Psoas muscle (tissue), 8 donors: ENCODE measurements at places on chromosomes 16 and 17. TPM values are rescaled to one million over a fixed set of nuclear protein-coding genes. Genes with fewer than 3 reads are reported as not detected.
A peak's percentile ranks its signal among the peaks of the same experiment; 100 is the strongest.

HOXB1 gene
- not detected for total RNA-seq

MAF gene
- 39.4 TPM for total RNA-seq

ARL5C gene
- total RNA-seq = 0.15 TPM

DNA sequence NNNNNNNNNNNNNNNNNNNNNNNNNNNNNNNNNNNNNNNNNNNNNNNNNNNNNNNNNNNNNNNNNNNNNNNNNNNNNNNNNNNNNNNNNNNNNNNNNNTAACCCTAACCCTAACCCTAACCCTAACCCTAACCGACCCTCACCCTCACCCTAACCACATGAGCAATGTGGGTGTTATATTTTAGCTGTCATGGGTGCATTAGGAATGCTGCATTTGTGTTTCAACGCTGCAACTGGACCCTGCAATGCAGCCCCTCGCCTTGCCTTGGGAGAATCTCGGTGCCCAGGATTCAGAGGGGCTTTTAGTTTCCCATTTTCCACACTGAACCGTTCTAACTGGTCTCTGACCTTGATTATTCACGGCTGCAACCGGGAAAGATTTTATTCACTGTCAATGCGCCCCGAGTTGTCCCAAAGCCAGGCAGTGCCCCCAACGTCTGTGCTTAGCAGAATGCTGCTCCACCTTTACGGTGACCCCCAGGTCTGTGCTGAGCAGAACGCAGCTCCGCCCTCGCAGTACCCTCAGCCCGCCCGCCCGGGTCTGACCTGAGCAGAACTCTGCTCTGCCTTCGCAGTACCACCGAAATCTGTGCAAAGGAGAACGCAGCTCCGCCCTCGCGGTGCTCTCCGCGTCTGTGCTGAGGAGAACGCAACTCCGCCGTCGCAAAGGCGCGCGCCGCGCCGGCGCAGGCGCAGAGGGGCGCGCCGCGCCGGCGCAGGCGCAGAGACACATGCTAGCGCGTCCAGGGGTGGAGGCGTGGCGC is 43.3 kb downstream of the POLR3K start:
- no peaks in the 10 kb centered on the region for H3K4me1 ChIP-seq
- no peak for DNase-seq
- no peaks in the 10 kb centered on the region for H3K27me3 ChIP-seq
- no peak overlapping the region for H3K27ac ChIP-seq
- no peaks in the 10 kb centered on the region for H3K36me3 ChIP-seq

DNA sequence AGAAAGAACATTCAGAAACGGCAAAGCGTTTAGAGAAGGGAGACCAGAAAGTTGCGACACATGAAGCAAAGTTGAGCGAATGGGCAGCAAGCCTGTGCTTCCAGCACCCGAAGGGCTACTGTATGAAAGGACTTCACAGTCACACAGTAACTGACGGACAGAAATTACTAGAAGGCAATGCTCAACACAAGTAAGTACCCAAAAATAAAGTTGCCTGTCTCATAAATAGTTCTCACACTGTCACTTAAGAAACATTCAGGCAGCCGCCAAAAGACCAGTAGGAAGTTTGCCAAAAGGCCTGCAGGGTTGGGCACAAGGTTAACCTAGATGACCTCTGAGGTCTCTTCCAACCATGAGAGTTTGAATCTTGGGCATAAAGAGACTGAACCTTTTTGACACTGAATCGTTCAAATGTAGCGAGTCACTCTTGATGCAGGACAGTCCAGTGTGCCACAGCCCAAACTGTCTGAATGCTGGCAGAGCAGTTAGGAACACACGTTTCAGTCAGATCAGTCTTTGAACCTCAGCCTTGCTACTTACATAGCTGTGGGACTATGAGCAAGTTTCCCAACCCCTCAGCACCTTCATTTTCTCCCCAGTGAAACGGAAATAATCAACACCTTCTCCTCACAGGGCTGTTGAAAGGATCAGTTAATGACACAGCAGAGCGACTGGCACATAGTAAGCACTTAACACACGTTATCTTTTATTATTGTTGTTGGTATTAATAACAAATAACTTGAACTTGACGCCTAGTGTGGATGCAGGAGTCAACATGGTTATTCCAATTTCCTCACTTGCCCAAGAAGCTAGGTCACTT is 10.4 kb downstream of the NCBP3 start:
- peaks cover 24% of the 10 kb centered on the region for H3K4me1 ChIP-seq
- H3K36me3 ChIP-seq = peaks cover 46% of the 10 kb centered on the region
- H3K27me3 ChIP-seq = no peaks in the 10 kb centered on the region
- peak overlapping the region; percentile 84 for H3K27ac ChIP-seq
- DNase-seq = no peak
- H3K4me3 ChIP-seq = peak overlapping the region; percentile 3

GRCh38 chr17:29151567-29151966 is 28.6 kb downstream of the MYO18A start:
- no peaks in the 10 kb centered on the region for H3K36me3 ChIP-seq
- no peak overlapping the region for H3K27ac ChIP-seq
- DNase-seq = no peak
- peaks cover 36% of the 10 kb centered on the region for H3K4me1 ChIP-seq
- H3K27me3 ChIP-seq = no peaks in the 10 kb centered on the region
- H3K4me3 ChIP-seq = no peak overlapping the region

GRCh38 chr16:52265446-52265861 is 281.5 kb downstream of the TOX3 start:
- H3K4me1 ChIP-seq = no peaks in the 10 kb centered on the region
- no peak overlapping the region for H3K4me3 ChIP-seq
- H3K27me3 ChIP-seq = no peaks in the 10 kb centered on the region
- H3K36me3 ChIP-seq = no peaks in the 10 kb centered on the region
- no peak for DNase-seq

GRCh38 chr17:82092995-82093751 is 4.9 kb downstream of the FASN start:
- peaks cover 6% of the 10 kb centered on the region for H3K4me1 ChIP-seq
- DNase-seq = no peak
- no peaks in the 10 kb centered on the region for H3K27me3 ChIP-seq
- H3K4me3 ChIP-seq = no peak overlapping the region

DNA sequence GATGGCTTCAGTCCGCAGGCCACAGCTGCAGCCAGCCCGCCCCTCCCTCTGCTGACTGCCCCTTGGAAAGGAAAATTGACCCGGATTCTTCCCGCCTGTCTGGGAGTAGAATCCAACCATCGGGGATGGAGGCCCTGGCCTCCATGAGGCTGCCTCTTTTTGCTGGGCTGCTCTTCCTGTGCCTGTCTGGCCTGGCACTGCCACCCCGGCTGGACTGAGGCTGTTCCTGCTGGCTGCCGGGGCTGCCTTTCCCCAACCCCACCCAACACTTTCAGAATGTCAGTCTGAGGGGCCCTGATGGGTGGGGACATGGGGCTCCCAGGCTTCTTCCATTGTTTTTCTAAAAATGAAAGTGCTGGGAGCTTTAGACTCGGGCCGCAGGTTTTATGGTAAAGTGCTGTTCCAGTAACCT is 7.3 kb downstream of the BAHCC1 start:
- no peaks in the 10 kb centered on the region for H3K36me3 ChIP-seq
- peaks cover 65% of the 10 kb centered on the region for H3K4me1 ChIP-seq
- no peak for DNase-seq

DNA sequence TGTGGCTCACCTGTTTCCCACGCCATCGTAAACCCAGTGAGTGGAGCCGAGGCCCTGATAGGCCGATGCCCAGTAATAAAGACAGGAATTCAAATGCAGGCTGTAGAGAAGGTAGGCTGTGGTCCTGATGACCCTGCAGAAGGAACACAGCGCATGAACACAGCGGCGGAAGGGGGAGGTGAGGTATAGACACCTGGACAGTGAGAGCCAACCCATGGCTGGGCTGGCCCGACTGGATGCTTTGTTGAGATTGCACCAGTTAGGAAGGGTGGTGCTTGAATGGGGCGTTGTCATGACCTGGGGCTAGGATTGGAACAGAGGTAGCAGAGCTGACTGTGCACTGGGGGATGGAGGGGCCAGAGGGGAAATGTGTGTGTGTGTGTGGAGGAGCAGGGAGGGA is 59.2 kb downstream of the CNGB1 start:
- H3K4me1 ChIP-seq = no peaks in the 10 kb centered on the region
- no peaks in the 10 kb centered on the region for H3K36me3 ChIP-seq
- H3K4me3 ChIP-seq = no peak overlapping the region
- no peaks in the 10 kb centered on the region for H3K27me3 ChIP-seq
- no peak for DNase-seq

DNA sequence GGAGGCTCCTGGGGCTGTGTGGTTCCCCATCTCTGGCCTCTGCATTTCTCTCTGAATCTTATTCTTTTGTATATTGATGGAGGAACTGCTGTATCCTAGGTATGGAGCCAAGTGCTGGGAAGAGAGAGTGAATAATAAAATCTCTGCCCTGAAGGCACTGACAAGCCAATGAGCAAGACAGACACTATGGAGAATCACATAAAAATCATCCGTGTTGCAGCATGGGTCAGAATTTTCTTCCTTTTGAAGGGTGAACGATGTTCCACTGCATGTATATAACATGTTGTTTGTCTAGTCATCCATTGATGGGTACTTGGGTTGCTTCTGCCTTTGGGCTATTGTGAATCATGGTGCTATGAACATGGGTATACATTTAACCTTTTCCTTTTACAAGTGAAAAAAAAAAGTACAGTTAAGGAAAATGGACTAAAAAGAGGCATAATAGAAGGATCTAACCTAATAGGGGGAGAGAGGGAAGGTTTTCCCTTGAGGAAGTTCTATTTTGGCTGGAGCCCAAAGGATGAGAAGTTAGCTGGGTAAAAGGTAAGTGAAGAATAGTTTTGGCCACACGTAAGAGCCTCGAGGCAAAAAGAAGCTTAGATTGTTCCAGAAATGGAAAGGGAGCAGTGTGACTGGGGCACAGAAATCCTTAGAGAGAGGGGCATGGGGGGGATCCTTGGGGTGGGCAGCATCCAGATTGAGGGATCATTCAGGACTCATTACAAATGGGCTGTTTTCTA is 32.3 kb upstream of the GNA13 start:
- H3K4me3 ChIP-seq = no peak overlapping the region
- no peaks in the 10 kb centered on the region for H3K4me1 ChIP-seq
- no peaks in the 10 kb centered on the region for H3K36me3 ChIP-seq
- DNase-seq = no peak
- H3K27ac ChIP-seq = no peak overlapping the region

DNA sequence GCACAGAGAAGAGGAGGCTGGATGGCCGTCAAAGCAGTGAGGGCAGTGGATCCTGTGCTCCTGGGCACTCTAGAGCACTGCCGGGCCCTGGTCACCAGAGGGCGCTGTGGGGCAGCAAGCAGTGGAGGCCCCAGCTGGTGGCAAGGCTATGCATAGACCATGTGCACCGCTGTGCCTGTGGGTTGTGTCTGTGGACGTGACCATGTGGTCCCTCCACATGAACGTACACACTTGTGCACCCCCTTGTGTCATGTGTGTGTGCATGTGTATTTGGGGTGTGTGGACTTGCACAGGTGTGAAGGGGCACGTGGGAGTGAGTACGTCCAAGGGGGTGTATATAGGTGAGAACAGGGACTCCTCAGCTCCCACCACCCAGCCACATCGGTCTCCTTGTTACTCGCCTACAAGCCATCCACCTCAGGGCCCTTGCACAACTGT is 4.4 kb upstream of the MAP2K3 start:
- H3K4me1 ChIP-seq = peaks cover 48% of the 10 kb centered on the region
- peak overlapping the region; percentile 82 for H3K27ac ChIP-seq
- no peaks in the 10 kb centered on the region for H3K36me3 ChIP-seq
- H3K27me3 ChIP-seq = no peaks in the 10 kb centered on the region
- peak; percentile 88 for DNase-seq

GRCh38 chr17:81113158-81113724 is 52.1 kb upstream of the PVALEF start:
- peak; percentile 38 for DNase-seq
- no peak overlapping the region for H3K4me3 ChIP-seq
- H3K27ac ChIP-seq = no peak overlapping the region
- H3K27me3 ChIP-seq = no peaks in the 10 kb centered on the region
- H3K36me3 ChIP-seq = no peaks in the 10 kb centered on the region
- no peaks in the 10 kb centered on the region for H3K4me1 ChIP-seq

- H3K4me3 ChIP-seq = no peak within 1 kb of the TSS
- no peaks in the 10 kb centered on the region for H3K4me1 ChIP-seq
- no peak within 1 kb of the TSS for H3K27ac ChIP-seq
- H3K36me3 ChIP-seq = no peaks in the 10 kb centered on the region
- no peak for DNase-seq
Observed at GRCh38 chr17:41301916-41302901, at the start of gene KRTAP29-1. KRTAP29-1 (minus strand) TSS chr17:41302851; CDS start chr17:41302851, 0 bp downstream.

GRCh38 chr17:33435721-33436301 is 142.7 kb upstream of the ASIC2 start:
- no peak overlapping the region for H3K4me3 ChIP-seq
- H3K27ac ChIP-seq = no peak overlapping the region
- H3K27me3 ChIP-seq = no peaks in the 10 kb centered on the region
- no peak for DNase-seq
- H3K4me1 ChIP-seq = no peaks in the 10 kb centered on the region
- no peaks in the 10 kb centered on the region for H3K36me3 ChIP-seq

DNA sequence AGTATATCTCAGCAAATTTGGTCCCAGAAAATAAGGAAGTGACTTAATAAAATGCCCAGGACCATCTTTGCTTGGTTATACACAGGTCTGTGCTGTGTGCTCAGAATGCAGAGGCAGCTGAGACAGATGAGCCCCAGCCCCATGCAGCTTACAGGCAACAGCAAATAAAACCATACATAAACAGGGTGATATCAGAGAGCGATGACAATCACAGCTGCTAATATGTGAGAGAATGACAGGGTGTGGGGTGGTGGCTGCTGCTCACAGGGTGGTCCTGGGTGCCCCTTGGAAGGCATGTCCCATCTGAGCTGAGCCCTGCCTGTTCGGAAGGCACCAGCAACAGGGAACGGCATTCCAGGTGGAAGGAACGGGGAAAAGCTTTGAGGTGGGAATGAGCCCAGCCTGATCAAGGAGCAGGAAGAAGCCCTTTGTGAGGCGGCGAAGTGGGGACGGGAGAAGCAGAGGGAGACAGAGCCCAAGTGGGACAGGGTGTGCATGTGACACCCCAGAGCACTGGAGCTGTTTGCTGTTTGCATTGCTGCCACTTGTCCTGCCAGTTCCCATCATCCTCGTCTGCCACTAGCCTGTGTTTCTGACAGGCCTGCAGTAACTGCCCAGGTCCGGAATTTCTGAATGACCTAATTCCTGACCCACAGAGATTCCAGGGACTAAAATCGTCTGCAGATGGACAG is 150.5 kb downstream of the KATNIP start:
- no peaks in the 10 kb centered on the region for H3K27me3 ChIP-seq
- H3K4me1 ChIP-seq = no peaks in the 10 kb centered on the region
- no peaks in the 10 kb centered on the region for H3K36me3 ChIP-seq
- DNase-seq = no peak
- H3K4me3 ChIP-seq = no peak overlapping the region

DNA sequence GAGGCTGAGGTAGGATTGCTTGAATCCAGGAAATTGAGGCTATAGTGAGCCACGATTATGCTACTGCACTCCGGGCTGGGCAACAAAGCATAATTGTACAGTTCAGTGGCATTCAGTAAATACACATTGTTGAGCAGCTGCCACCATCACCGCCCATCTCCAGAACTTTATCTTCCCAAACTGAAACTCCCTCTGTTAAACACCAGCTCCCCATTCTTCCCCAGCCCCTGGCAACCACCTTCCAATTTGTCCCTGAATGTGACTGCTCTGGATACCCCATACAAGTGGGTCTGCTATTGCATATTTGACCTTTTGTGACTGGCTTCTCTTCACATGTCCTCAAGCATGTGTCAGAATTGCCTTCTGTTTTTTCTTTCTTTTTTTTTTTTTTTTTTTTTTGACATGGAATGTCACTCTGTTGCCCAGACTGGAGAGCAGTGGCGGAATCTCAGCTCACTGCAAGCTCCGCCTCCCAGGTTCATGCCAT is 2.9 kb downstream of the RPL38 start:
- no peaks in the 10 kb centered on the region for H3K27me3 ChIP-seq
- DNase-seq = no peak
- H3K27ac ChIP-seq = peak overlapping the region; percentile 46
- peaks cover 57% of the 10 kb centered on the region for H3K4me1 ChIP-seq
- H3K36me3 ChIP-seq = peaks cover 4% of the 10 kb centered on the region
